ENCODE measurements at places on chromosomes 4 and X.

- DNase-seq = no peak
Measured at GRCh38 chr4:85994576-85994975, 365.3 kb downstream of the MAPK10 start.

GRCh38 chr4:158133551-158133950, 39.3 kb downstream of the GASK1B start:
- no peak for DNase-seq

DNA sequence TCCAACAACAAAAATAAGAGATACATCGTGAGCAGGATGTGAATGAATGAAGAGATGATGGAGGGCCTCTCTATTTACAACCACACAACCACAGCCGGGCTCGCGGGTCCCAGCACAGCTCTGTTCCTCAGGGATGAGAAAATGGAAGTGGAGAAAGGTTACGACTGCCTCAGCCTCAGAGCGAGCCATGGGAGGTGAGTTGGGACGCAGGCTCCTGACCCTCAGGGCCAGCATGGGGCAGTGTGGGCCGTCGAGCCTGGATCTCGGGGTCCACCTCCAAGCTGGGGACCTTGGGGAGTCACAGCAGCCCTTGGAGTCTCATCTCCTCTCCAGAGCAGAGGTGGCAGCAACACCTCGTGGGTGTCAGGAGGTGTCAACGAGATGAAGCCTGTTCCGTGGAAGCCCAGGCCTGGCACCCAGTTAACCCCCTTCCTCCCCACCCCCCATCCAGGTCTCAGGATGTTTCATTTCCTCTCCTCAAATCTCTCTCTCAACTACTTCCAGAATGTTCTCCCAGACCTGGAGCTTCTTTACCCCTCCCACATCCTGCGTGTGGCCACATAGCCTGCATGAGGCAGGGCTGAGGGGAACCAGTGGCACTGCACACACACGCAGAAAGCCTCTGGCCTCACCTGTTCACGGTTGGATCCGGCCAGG, 25.9 kb downstream of the C4orf50 start:
- DNase-seq = no peak

- DNase-seq = no peak
Measured at GRCh38 chr4:38869511-38869910, 1.9 kb downstream of the FAM114A1 start.

GRCh38 chr4:182537031-182537795, 294.0 kb downstream of the TENM3 start:
- DNase-seq = no peak

DNA sequence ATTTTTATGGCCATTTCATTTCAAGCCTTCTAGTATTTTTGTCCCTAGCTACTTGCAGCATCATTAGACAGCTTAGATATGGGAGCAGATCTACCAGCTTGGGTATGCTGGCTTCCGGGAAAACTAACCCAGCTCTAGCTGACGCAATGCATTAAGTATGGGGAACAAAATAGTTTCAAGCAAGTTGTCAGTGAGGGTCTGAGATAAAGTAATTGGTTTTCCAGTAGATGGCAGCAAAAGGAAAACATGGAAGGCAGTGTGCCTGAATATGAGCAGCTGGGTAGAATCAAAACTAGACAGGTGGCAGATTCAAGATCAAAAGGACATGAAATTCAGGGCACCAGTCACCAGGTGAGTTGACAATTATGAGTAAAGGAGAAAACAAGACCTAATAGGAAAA, 340.9 kb upstream of the CTSO start:
- DNase-seq = no peak

DNA sequence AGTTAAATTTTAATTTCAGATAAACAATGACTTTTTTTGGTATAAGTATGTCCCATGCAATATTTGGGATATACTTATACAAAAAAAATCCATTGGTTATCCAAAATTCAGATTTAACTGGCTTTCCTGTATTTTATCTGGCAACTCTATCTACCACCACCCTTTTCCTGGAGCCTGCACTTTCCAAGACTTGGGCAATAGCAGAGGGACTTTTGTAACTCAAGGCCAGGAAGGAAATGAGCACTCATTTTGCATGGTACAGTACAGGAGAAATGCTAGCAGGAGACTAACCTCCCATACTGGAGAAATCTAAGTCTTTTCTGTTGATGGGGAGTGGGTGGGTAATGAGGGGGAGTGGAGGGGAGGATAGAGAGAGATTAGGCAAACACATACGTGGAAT, 37.7 kb upstream of the PLAC1 start:
- DNase-seq = no peak

DNA sequence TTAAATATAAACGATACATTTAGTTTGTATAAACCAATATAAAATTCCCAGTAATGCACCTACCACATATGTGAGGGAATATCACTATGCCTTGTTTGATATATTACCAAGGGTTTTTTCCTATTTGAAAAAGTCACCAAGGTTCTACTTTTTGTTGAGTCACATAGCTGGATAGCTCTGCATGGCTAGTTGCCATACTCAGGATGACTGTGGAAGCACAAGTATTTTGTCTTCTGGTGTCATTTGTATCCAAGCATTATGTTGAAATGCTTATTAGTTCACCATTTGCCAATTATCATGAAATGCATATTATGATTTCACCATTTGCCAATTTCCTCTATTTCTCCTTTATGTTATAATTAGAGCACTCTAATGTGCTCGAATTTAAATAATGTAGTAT, 162.7 kb upstream of the TTC29 start:
- no peak for DNase-seq

DNA sequence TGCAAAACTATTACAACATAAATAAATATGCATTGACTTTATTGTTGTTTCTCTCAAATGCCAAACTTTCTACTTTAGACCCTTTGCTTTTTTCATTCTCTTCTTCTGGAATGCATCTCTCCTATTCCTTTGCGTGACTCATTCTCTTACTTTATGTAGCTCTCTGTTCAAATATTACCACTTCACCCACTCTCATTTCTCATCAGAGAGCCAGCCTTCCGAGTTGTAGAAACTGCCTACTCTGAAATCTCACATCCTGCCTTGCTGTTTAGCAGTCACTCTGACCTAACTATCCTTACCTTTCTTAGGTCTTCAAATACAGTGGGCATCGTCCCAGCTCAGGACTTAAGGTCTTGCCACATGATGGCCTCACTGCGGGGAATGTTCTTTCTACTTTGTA, 143.5 kb downstream of the GALNTL6 start:
- DNase-seq = no peak

DNA sequence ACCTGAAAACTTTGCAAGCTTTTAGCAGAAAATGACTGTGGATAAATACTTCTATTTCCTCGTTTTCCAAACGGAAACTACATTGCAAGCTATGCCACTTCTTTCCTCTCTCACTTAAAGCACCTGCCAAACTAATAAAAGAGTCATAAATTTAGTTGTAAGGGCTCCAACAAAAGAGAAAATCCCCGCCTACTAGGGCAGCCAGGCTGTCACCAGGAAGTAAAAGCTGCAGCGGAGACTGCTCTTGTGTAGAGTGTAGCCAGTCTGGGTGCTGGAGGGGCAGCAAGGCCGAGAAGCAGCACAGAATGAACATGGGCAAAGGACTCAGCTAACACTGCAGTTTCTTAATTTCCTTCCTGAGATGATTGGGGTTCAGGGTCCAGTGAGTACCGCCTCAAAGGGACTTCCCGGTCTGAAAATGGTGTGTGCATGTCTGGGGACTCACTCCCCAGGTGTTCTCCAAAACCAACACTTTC, 89.3 kb upstream of the MAML3 start:
- no peak for DNase-seq

DNA sequence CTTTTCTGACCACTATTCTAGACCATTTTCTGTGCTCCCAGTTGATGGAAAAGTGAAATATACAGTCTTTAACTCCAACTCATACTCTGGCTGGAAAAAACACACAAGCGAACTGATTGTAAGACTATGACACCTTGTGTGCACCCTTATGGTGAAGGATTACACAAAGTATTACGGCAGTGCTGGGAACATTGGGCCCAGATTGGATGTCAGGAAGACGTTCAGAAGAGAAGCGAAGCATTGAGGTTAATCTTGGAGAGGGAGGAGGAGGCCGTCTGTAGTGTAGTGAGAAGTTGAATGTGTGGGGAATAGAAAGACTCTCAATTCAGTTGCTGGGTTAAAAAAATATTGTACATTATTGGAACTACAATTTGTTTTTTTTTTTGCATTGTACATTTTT, 50.0 kb downstream of the GRIA2 start:
- no peak for DNase-seq

DNA sequence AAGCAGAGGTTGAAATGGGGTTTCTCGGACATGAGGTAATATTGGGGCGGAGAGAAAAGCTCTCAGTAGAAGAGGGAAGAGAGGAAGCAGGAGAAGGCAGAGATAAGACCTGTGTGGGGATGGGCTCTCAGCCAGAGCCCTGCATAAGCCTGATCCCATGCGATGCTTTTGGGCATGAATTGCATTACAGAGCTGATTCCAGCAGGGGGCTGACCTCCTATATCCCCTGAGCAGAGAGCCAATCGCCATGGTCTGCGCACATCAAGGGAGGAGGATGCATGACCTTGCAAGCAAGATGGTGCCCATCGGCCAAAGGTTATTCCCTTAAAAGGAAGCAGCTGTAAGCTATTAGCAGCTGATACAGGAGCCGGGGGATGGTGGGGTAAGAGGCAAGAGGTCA, 7.6 kb downstream of the ANOS1 start:
- DNase-seq = no peak

DNA sequence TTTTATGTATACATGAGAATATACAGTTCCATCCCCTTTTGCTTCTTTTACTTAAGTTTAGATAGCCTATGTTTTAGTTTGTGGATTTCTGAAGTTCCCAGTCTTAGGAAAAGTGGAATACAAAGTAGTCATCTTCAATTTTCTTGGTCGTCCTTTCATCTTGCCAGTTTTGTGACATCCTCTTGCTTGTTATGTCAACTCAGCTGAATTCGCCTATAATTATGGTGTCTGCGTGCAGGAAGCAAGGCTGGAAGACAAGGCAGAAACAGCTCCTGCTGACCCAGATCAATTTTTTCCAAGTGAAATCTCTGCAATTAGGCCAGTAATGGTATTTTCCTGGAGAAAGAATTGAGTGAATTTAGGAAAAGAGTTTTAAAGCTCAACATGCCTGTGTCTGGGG, 28.1 kb upstream of the NYX start:
- no peak for DNase-seq

- peak; percentile 79 for DNase-seq
Measured at GRCh38 chr4:145808021-145808650, 128.2 kb downstream of the C4orf51 start.

- no peak for DNase-seq
Measured at GRCh38 chr4:15833801-15834200, 55.7 kb downstream of the CD38 start.

- no peak for DNase-seq
Measured at GRCh38 chr4:148061795-148062194, 329.9 kb downstream of the ARHGAP10 start.

GRCh38 chrX:111442791-111443190, 30.8 kb upstream of the DCX start:
- no peak for DNase-seq

GRCh38 chr4:85967872-85968271, 392.0 kb downstream of the MAPK10 start:
- no peak for DNase-seq

- no peak for DNase-seq
Measured at GRCh38 chr4:114600672-114601071, 2.1 kb downstream of the UGT8 start.

GRCh38 chr4:3720466-3720865, 45.7 kb upstream of the ADRA2C start:
- DNase-seq = no peak

- no peak for DNase-seq
Measured at GRCh38 chr4:14155803-14156202, 528.3 kb upstream of the BOD1L1 start.

- no peak for DNase-seq
Measured at GRCh38 chr4:148335133-148335532, 107.1 kb downstream of the NR3C2 start.

DNA sequence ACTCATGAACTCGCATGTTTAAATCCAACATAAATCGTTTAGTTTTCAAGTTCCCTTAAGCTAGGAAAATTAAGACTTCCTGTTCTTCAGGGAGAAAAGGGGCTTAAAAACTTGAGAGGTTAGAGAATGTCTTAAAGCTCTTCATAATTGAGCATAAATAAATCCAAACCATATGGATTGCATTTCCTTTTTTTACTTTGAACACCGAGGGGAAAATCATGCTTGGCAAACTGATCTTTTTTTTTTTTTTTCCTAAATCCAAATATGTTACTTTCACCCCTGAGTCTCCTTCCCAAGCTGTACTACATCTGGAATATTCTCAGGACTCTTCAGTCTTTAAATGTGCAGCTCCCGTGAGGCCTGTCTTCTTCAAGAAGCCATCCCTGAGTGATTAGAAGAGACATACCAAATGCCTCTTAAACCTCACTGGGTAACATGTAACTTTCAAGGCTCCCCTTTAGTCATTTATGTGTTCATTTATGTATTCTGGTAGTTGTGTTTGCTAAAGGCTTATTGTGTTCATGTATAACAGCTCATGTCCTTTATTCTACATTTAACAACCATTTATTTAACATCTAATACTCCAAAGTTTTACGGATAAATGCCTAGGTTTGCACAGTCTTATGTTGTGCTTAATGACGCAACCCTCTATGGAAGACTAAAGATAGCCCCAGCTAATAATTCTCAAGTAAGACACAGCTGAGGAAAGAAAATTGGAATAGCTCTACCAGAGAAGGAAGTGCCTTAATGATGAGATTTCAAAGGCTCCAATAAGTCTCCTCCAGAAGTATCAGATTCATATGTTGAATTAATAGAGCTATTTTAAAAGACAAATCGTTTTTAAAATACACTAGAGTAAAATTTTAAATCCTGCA, 107.0 kb downstream of the AGTR2 start:
- DNase-seq = no peak

DNA sequence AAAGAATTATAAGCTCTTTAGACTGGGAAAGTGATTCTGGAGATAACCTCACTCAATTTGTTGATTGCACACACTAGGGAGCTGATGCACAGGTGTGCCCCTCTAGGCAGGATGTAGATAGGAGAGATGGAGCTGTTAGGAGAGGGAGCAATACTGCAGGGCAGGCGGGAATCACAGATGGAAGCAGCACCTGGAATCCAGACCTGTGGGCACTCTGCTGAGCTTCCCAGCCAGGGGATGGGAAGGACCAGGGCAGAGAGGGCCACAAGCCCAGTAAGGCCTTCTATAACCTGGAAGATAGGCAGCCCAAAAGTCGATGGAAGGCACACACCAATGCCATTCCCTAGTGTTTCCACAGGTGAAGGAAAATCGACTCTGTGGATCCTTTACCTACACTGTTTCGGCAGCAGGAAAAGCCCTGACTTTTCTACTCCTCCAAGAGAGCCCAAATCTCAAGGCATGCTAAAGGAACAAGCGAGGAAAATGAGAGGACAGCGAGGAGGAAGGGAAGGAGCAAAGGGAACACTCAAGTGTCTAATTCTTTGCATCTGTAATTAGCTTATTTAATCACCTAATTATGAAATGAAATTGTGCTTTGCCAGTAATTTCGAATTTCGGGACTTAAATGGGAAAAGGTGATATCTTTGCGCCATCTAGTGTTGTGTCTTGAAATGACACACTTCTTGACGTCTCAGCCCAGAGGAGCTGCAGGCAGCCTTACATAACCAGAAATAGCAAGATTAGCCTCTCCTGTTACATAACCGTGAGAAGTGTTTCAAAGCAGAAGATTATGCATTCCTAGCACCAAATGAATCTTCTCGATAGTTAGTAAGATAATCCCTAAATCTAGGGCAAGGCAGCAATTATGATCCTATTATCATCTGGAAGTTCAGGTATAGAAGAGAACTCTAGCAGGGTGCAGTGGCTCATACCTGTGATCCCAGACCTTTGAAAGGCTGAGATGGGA, 31.0 kb upstream of the TLR3 start:
- peak; percentile 50 for DNase-seq
